ENCODE measurements at places on chromosomes 16 and 17.
A peak's percentile ranks its signal among the peaks of the same experiment; 100 is the strongest.

GRCh38 chr17:80777274-80777673 lies 214.4 kb upstream of the CHMP6 start:
- DNase-seq, result no peak

- no peak for DNase-seq
Observed at GRCh38 chr17:82168568-82168967, 44.1 kb downstream of the CCDC57 start.

DNA sequence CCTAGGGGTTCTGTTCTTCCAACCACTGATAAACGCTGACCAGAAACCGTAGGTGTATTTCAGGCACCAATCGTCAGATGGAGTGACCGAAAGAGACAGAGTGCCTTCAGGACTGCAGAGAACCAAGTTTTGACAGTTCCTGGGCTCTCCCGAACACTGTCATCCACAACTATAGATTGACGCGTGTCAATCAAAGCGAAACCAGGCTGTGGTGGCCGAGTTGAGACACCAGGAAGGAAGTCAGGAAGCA lies 11.9 kb upstream of the AURKB start:
- no peak for DNase-seq

- DNase-seq, result no peak
Observed at GRCh38 chr16:3948378-3948995, 68.0 kb upstream of the CREBBP start.

DNA sequence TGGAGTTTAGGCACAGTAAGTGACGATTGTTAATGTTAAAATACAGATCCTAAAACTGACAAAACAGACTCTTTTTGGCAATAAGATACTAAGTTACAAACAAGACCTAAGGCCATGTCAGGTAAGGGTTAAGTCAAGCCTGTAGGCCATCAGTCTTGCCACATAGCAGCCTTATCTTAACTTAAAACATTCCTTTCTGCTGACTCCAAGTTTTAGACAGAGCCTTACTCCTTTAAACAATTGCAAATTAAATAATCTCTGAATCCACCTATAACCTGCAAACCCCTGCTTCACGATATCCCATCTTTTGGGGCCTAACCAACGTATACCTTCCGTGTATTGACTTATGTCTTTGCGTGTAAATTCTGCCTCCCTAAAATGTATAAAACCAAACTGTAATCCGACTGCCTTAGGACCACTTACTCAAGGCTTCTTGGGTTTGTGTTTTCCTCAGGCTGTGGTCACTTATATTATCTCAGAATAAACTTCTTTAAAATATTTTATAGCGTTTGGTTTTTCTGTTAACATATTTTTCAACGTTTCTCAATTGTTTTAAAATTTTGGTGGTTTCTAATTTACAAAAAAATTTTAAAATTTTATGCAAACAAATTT lies 64.4 kb downstream of the EFCAB5 start:
- no peak for DNase-seq

GRCh38 chr16:16042076-16042475 lies 92.7 kb downstream of the ABCC1 start:
- no peak for DNase-seq

- DNase-seq, result no peak
Observed at GRCh38 chr17:79028496-79029326, 4.7 kb downstream of the C1QTNF1 start.

GRCh38 chr17:73308017-73308823 lies 3.6 kb downstream of the CDC42EP4 start:
- peak; percentile 81 for DNase-seq

GRCh38 chr16:9099131-9099625 lies 7.7 kb downstream of the HAPSTR1 start:
- DNase-seq, result no peak

DNA sequence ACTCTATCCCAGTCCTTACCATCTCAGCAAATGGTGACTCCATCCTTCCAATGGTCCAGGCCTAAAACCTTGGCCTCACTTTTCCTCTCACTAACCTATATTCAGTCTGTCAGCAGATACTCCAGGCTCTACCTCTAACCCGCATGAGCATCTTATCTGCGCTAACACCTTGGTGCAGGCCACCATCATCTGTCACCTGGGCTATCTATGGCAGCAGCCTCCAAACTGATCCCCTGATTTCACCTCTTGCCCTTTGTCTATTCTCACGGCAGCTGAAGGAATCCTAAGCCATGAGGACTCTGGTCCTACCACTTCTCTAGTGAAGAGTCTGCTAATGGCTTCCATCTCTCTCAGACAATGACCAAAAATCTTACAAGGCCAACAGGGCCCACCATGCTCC lies 57.9 kb upstream of the CCL1 start:
- peak; percentile 36 for DNase-seq

- DNase-seq, result no peak
Observed at GRCh38 chr17:11221196-11221595, 19.8 kb upstream of the SHISA6 start.

GRCh38 chr16:83967091-83967490 lies 953 bp upstream of the NECAB2 start:
- DNase-seq, result no peak

DNA sequence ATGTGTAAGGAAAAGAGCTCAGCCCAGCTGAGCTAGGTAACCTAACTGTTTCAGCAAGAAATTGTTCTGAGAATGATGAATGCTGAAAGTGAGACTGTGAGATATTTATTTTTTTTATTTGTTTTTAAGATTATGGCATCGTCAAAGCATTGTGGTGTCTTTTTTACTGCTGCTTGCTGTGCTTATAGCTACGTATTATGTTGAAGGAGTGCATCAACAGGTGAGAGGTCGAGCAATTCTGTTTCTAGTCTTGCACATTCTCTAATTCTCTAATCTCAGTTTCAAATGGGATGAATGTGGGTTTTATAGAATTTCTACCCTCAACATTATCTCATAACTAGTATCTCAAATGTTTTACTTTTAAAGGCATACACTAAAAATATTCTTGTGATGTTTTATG lies 29.9 kb downstream of the VMP1 start:
- no peak for DNase-seq

DNA sequence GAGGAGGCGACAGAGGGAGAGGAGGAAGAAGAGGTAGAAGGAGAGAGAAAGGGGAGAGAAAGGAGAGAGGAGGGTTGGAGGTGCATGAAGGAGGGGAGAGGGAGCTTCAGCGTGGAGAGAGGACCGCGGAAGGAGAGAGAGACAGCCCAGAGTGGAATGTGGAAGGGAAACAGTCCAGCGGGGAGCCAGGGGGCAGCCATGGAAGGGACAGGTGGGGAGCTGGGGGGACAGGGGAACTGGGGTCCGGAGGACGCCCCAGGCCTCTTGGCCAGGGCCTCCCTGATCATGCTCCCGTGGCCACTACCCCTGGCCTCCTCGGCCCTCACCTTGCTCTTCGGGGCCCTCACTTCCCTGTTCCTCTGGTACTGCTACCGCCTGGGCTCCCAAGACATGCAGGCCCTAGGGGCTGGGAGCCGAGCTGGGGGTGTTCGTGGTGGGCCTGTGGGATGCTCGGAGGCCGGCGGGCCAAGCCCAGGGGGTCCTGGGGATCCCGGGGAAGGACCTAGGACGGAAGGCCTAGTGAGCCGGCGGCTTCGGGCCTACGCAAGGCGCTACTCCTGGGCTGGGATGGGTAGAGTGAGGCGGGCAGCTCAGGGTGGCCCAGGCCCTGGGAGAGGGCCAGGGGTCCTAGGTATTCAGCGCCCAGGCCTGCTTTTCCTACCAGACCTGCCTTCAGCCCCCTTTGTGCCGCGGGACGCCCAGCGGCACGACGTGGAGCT lies 759 bp downstream of the ASPHD1 start:
- DNase-seq, result no peak

GRCh38 chr17:77372444-77373298 lies 231.9 kb downstream of the SEC14L1 start:
- DNase-seq, result peak; percentile 61

DNA sequence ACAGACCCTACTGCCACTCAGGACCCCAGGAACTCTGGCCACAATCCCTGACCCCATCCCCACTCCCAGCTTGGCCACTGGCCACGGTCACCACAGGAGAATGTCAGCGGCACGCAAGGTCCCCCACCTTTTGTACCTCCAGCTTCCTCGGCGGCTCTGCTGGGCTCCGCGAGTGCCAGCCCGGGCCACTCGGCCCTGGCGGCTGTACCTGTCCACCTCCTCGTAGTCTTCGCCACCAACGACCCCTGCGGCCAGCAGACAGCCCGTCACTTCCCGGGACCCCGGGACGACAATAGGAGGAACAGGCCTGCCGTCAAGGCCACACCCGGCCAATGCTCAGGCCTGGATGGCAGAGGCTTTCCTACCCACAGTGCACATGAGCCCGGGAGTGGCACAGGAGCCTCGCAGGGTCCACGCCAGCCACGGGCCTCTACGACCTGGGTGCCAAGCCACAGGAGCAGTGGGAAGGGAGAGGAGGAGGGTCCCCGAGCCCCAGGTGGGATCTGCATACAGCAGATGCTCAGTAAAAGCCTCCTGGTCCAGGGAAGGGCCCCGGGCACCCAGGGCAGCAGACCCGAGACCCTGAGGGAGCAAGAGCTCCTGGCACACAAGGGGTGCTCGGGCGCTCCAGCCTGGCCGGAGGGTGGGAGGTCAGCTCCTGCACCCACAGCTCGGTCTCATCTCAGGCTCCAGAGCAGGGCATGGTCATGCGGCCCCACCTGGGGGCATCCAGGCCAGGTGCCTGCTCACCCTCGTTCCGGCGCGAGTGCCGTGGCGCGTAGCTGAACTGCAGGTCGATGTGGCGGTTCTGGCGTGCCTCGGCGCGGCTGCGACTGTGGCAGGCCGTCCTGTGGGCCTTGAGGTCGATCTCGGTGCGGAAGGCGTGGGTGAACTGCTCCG lies 7.9 kb downstream of the ZNF598 start:
- DNase-seq, result no peak

DNA sequence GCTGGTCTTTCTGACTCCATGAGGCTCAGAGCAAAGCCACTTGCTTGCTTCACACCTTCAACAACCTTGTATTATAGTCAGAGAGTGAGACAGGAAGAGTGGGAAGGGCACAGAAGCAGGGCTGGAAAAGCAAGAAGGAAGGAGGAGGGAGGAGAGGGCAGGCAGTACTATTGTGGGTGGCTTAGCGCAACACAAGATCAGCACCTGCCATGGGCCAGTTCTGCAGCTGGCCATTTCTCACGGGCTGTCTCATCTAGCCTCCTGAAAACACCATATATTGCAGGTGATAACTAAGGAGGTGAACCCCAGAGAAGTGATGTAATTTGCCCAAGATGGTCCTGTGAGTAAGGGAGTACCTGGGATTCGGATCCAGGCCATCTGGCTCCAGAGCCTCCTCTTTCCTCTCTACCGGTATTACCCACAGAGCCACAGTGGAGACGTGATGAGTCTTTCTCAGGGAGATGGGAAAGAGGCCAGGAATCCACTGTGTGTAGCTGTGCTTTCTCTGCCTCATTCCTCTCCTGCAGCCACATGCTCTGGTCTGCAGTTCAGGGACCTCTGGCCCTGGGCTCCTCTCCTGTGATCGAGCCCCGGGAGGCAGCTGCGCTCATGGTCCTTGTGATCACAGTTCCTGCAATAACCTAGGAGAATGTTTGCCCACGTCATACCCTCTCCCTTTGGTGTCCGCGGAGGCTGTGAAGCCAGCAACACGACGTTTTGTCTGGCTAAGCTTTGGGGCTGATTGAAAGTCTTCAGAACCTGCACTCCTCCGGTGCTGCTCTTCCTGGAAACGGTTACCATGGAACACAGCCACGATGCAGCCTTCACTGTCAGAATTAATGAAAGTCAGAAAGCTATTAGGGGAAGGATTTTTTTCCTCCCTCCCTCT lies 178.1 kb upstream of the CCL2 start:
- no peak for DNase-seq

DNA sequence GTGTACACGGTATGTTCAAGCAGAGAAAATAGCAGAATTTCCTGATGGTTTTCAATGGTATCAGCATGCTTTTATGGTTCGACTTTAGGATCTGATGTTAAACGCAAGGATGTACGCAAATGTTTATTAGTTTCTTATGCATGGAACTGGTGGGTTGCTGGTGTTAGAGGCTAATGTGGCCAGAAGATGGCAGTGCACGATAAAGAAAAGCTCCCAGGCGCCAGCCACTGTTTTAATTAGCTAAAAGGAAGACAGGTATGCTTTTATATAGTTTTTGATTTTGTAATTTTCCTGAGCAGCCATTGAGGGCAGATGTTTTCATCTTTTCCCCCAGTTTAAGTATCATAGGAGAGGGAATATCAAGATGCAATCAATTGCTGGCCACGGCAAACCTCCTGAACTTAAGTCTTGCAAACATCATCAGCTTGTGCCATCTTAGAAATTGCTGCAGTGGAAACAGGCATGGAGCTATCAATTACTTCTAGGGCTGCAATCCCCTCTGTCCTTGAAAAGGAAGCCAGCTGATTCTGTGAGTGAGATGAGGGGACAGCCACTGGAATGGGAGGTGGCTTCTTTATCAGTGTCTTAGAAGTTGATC lies 648.5 kb upstream of the RBFOX1 start:
- DNase-seq, result no peak

DNA sequence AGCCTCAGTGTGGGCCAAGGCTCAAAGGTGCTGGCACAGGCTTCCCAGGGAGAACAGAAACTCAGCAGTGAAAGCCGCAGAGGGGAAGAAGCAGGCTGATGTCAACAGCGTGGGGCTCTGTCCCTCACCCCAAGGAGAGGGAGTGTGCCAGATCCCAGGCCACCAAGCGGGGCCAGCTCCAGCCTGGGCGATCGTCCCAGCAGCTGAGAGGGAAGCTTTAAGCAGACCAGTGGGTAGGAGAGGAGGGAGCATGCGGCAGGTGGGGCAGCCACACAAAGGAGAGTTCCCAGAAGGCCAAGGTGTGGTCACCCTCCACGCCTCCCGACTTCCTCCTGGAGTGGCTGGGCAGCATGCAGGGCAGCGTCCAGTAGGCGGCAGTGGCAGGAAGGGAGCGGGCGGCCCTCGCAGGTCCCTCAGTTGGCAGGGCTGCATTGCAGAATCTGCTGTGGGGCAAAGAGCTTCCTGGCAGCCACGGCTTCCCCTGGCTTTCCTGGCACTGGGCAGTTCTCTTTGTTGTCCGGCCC lies 6.0 kb downstream of the SYNGR2 start:
- peak; percentile 73 for DNase-seq

GRCh38 chr16:20347666-20348364 lies 4.7 kb downstream of the UMOD start:
- DNase-seq, result no peak

DNA sequence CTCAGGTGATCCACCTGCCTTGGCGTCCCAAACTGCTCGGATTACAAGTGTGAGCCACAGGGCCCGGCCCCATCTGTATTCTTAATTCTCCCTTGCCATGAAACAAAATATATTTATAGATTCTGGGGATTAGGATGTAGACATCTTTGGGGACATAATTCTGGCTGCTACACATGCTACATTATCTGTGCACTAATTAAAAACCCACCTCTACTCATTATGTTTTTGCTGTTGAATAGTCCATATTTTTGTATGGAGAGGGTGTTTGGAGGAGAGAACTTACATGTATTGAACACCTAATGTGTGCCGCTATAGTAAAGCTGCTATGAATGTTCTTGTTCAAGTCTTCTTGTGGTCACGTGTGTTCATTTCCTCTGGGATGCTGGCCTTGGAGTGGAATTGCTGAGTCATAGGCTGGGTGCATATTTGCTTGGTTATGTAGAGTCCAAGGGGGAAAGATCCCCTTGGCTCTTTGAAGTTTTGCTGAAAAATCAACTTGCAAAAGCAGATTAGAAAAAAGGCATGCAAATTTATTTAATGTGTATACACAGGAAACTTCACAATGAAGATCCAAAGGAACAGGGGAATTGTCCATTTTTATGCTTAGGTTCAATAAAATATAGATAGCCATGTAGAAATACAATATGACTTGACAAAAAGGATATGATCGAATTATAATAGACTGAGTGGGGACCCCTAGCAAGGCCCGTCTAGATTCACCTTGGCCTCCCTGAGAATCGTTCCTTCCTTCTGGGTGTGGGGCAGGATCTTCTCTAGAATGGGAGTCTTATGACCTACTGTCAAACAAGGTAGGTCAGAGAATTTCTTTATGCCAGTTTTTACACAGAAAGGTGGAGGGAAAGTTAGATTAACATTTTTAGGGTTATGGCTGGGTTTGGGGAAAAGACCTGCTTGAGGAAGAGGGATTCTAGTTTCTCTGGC lies 42.1 kb upstream of the GPRC5B start:
- DNase-seq, result no peak
